ENCODE measurements at places on chromosomes 7 and 10.

GRCh38 chr7:23963461-23964165, 253.6 kb downstream of the STK31 start:
- no peak for DNase-seq

DNA sequence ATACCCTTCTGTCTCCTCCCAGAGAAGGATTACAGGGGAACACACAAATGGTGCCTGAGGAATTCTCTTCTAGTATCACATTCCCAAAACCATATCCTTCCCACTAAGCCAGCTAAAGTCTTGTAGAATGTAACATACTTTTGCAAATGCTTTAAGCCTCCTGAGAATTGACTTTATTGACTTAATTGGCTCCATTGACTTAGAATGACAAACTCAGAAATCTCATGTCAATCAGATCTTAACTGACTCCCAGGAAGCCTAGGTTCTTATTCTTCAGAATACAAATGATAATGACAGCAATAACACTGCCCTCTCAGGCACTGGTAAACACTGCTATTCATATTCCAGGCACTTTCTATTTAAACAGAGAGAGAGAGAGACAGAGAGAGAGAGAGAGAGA, 356.9 kb upstream of the PRKCQ start:
- no peak for DNase-seq

DNA sequence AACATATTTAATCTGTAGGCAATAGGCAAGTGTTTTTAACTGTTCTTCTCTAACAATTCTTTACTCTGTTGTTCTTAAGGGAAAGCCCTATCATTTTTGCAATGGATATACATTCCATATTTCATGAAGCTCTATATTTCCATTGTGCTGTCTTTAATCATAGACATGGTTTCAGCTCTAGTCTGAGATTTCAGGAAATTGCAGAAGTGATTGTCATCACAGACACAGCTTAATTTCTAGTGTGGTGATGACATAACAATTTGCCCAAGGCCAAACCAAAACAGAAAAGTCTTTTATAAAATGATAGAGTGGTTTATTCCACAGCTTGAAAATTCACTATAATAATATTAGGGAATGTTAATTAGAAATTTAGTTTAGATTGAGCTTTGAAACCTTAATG, 494.1 kb upstream of the SEMA3A start:
- DNase-seq, result no peak

- DNase-seq, result no peak
Observed at GRCh38 chr7:83964318-83964717, 230.3 kb downstream of the SEMA3A start.

- no peak for DNase-seq
Observed at GRCh38 chr10:29784175-29784773, 149.5 kb upstream of the SVIL start.

- no peak for DNase-seq
Observed at GRCh38 chr10:47087667-47088066, 176.4 kb downstream of the PTPN20 start.

GRCh38 chr7:81525841-81526240, 244.0 kb downstream of the HGF start:
- no peak for DNase-seq

- DNase-seq, result no peak
Observed at GRCh38 chr10:62652114-62652513, 152.4 kb upstream of the ADO start.

DNA sequence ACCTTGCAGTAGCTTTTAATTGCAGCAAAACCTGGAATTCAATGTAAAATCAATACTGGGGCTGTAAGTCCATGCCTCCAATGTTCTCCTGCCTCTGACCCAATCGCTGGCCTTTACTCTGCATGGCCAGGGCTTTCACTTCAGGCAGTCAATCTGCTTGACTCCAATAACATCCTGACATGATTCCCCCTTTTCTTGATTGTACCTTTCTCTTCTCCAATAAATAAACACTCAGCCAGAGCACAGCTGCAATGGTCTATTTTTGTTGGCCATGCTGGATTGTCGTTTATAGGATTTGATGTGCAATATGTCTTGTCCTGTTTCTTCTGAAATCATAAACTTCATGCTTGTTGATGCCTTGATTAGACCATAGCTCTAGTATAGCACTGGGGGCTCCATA, 97.8 kb upstream of the COL1A2 start:
- DNase-seq, result no peak

DNA sequence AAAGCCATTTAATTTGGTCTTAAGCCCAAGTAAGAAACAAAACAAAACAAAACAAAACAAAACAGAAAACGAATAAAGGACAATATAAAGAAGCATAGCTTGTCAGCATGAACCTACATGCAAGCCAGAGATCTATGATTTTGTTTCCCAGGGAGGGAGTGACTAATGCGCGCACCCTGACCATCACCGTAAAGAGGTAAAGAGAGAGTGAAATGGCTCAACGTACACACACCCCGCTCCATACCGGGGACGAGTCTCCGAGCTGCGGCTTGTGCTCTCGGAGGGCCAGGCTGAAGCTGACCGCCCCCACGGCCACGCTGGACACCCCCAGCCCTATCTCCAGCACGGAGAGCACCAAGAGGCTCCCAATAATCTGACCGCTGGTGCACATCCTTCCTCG, 1.1 kb downstream of the TMEM196 start:
- DNase-seq, result no peak
